Skin of body (tissue), 3 donors: ENCODE measurements at places on chromosomes 5 and 9. TPM values are rescaled to one million over a fixed set of nuclear protein-coding genes. Genes with fewer than 3 reads are reported as not detected.

Gene PCDHGA5
- total RNA-seq, result 3.6 TPM

Gene C1QTNF3
- total RNA-seq, result 34.8 TPM

Gene SGCD
- total RNA-seq, result 54.5 TPM

Gene ROPN1L
- 0.79 TPM for total RNA-seq

Gene TPPP
- 1.1 TPM for total RNA-seq

Gene ANKRD55
- total RNA-seq, result 0.30 TPM

Gene SLC6A7
- total RNA-seq, result not detected

Gene OCLN
- 22.6 TPM for total RNA-seq

Gene ACER2
- 3.8 TPM for total RNA-seq

Gene PCDHGB5
- 8.0 TPM for total RNA-seq

Gene SHOC1
- 0.79 TPM for total RNA-seq

Gene FER
- total RNA-seq, result 31.8 TPM

Gene PCDHB7
- 1.1 TPM for total RNA-seq

Gene PCDHAC1
- total RNA-seq, result 0.69 TPM

Gene SPATA31E1
- total RNA-seq, result not detected

Gene DND1
- total RNA-seq, result 0.30 TPM

Gene APBA1
- 7.7 TPM for total RNA-seq

Gene CATSPER3
- not detected for total RNA-seq

Gene ANKRD18A
- total RNA-seq, result 2.8 TPM

Gene PALM2AKAP2
- 22.3 TPM for total RNA-seq

Gene C8G
- total RNA-seq, result not detected

Gene DPP7
- 32.4 TPM for total RNA-seq

Gene PCDHB12
- 2.2 TPM for total RNA-seq

Gene PCDHB15
- 3.6 TPM for total RNA-seq

Gene IGFBPL1
- total RNA-seq, result 0.79 TPM

Gene GTF3C5
- total RNA-seq, result 25.7 TPM

Gene MAMDC4
- 2.5 TPM for total RNA-seq

Gene BRINP1
- 0.59 TPM for total RNA-seq

Gene NR6A1
- total RNA-seq, result 0.99 TPM

Gene BRD8
- total RNA-seq, result 34.7 TPM

Gene GABRA6
- total RNA-seq, result not detected

Gene TAF11L8
- total RNA-seq, result not detected

Gene INVS
- 29.1 TPM for total RNA-seq

Gene PCDHGA7
- 3.5 TPM for total RNA-seq

Gene ZNF79
- total RNA-seq, result 7.8 TPM

Gene EDIL3
- 19.3 TPM for total RNA-seq
